ENCODE measurements at places on chromosomes 7 and 10. TPM values are rescaled to one million over a fixed set of nuclear protein-coding genes. Genes with fewer than 3 reads are reported as not detected.

- DNase-seq = no peak
- no peaks in the 10 kb centered on the region for H3K36me3 ChIP-seq
- no peak overlapping the region for H3K4me3 ChIP-seq
These were observed 247.8 kb downstream of the SDK1 start for GRCh38 chr7:3548815-3549214.

DNA sequence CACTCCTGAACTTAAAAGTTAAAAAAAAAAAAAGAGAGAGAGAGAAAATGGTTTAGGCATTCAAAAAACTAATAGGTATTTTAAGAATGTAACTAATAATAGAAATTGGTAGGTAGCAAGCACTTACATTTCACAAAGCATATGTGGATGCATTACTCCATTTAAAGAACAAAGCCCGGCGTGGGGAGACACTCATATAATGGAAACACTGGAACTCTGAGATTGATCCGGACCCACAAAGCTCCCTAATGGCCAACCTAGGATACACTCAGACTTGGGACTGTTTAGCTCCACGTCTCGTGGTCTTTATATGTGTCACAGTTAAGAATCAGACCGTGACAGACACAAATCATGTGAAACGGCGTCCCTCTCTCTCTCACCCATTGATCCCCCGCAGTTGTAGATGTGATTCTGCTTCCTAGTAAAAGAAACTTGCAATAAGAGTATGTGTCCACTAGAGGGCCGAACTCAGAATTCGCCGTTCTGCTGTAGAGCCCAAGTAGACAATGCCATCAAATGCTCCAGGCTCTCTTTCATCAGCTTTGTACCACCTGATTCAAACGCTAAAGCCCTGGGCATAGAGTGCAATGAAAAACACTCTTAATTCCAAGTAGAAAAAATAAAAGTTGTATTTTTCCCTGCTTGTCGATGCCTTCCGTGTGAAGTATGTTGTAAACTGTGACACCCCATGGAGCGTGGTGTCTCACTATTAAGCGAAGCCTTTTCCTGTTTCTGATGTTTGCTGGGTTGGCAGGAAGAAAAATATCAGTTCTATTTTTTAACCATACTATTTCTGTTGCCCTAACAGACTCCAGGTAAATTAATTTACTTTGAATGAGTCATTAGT lies 429.0 kb upstream of the MTPN start:
- DNase-seq = peak; percentile 46
- no peak overlapping the region for H3K27ac ChIP-seq
- no peaks in the 10 kb centered on the region for H3K36me3 ChIP-seq
- H3K27me3 ChIP-seq = peaks cover 8% of the 10 kb centered on the region
- peak overlapping the region; percentile 54 for H3K4me3 ChIP-seq

- no peak for DNase-seq
- peaks cover 17% of the 10 kb centered on the region for H3K4me1 ChIP-seq
- peaks cover 21% of the 10 kb centered on the region for H3K36me3 ChIP-seq
These were observed 775 bp downstream of the STARD3NL start for GRCh38 chr7:38178695-38179344.

DNA sequence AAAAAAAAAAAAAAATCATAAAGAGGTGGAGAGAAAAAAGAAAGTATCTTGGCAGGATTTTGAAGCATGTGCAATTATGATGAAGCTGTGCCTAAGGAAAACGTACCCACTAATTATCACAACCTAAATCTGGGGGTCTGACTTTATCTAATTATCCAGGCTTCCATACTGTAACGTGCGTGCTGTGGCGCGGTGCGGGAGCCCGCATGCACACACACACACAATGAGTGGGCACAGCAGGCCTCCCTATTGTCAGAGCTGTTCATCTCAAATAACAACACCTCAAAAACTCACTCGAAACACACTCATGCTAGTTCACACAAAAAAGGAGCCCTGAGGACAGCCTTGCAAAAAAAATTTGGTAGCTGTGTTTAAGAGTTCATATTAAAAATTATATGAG lies 31.9 kb downstream of the BEND7 start:
- H3K27ac ChIP-seq = no peak overlapping the region
- H3K4me3 ChIP-seq = no peak overlapping the region
- H3K27me3 ChIP-seq = no peaks in the 10 kb centered on the region
- no peaks in the 10 kb centered on the region for H3K36me3 ChIP-seq

Gene KCNH2
- 0.66 TPM for total RNA-seq

Gene AGR2
- 378 TPM for total RNA-seq
